ENCODE measurements at places on chromosomes 16 and 17.
A peak's percentile ranks its signal among the peaks of the same experiment; 100 is the strongest.

DNA sequence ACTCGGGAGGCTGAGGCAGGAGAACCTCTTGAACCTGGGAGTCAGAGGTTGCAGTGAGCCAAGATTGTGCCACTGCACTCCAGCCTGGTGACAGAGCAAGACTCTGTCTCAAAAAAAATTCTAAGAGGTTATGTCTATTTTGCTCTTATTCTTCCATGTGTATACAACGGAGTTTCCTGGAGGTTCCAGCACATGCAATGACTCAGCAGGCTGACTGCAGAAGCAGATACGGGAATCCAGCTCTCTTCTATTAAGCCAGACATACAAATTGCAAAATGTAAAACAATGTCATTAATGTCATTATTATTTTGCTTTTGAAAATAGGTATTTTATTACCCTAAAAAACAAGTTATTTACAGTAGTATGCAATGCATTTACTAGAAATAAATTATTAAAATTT lies 18.4 kb downstream of the MIEF2 start:
- no peak overlapping the region for H3K27ac ChIP-seq
- no peaks in the 10 kb centered on the region for H3K4me1 ChIP-seq
- peaks cover 6% of the 10 kb centered on the region for H3K36me3 ChIP-seq

DNA sequence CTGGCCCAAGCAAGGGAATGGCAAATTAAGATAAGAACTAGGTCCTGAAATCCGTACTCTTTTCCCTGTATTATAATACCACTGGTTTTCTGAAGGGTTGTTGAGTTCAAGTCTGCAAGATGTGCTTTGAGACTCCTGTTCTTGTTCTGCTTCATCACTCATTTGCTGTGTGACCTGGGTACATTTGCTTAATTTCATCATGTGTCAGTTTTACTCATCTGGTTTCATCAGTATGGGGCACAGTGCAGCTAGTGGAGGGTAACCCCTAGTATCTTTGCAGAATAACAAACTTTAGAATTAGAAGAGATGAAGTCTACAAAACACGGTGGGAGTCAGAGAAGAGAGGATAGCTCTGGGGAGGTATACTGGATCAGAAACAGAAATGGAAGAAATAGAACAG lies 21.9 kb upstream of the EFCAB13 start:
- H3K27me3 ChIP-seq: no peaks in the 10 kb centered on the region
- no peak overlapping the region for H3K4me3 ChIP-seq
- H3K27ac ChIP-seq: no peak overlapping the region
- no peaks in the 10 kb centered on the region for H3K36me3 ChIP-seq

DNA sequence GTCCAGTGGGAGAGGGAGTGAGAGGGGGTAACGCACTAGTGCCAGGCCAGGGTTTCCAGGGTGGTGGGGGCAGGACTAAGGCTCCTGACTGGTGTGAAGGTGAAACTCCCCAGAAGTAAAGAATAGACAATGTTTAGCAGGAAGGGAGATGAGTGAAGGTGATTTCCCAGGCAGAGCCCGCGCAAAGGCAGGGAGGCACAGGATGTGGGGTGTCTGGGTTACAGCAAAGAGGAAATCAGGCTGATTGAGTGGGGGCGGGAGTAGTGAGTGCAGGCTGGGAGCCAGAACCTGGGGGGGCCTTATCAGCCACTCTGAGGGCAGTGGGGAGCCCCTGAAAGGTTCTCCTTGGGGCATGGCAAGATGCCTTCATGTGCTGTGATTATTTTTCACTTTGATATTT lies 167.5 kb downstream of the UTP18 start:
- H3K27me3 ChIP-seq: no peaks in the 10 kb centered on the region
- no peaks in the 10 kb centered on the region for H3K36me3 ChIP-seq
- no peak for DNase-seq
- H3K4me1 ChIP-seq: no peaks in the 10 kb centered on the region
- H3K27ac ChIP-seq: no peak overlapping the region

- no peaks in the 10 kb centered on the region for H3K36me3 ChIP-seq
- peak; percentile 11 for DNase-seq
- H3K4me1 ChIP-seq: peaks cover 9% of the 10 kb centered on the region
- H3K27me3 ChIP-seq: no peaks in the 10 kb centered on the region
- H3K4me3 ChIP-seq: no peak overlapping the region
Observed at GRCh38 chr16:82016263-82016662, 5.0 kb upstream of the SDR42E1 start.

DNA sequence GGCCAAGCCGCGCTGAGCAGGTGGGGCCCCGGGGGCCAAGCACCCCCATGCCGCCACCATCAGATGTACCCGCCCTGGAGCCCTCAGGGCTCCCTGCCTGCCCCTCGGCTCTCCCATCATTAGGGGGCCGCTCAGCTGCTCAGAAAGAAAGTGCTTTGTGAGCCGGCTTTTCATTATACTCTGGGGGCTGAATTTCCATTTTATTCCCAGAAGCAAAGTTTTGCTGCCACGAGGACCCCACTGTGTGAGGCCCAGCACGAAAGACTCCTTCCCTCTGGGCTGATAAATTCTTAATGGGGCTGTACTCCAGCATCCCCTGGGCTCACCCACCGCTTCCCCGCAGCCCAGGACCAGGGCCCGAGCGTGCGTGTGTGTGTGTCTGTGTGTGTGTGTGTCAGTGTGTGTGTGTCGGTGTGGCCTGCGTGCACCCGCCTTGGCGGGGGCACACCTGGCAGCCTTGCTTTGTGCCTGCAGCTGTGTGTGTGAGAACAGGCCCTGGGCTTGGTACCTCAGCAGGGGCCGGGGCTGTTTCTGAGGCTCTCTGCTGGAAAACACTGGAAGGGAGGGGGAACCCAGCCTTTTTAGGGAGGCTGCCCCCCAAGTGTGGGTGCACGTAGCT lies 103.0 kb upstream of the GSE1 start:
- no peak for DNase-seq
- no peaks in the 10 kb centered on the region for H3K36me3 ChIP-seq
- H3K27me3 ChIP-seq: peaks cover 54% of the 10 kb centered on the region
- no peak overlapping the region for H3K4me3 ChIP-seq
- H3K4me1 ChIP-seq: no peaks in the 10 kb centered on the region
- H3K27ac ChIP-seq: no peak overlapping the region

GRCh38 chr17:79612468-79613194 lies 1.8 kb upstream of the RBFOX3 start:
- H3K36me3 ChIP-seq: no peaks in the 10 kb centered on the region
- peak; percentile 52 for DNase-seq
- peaks cover 85% of the 10 kb centered on the region for H3K27me3 ChIP-seq
- no peaks in the 10 kb centered on the region for H3K4me1 ChIP-seq

DNA sequence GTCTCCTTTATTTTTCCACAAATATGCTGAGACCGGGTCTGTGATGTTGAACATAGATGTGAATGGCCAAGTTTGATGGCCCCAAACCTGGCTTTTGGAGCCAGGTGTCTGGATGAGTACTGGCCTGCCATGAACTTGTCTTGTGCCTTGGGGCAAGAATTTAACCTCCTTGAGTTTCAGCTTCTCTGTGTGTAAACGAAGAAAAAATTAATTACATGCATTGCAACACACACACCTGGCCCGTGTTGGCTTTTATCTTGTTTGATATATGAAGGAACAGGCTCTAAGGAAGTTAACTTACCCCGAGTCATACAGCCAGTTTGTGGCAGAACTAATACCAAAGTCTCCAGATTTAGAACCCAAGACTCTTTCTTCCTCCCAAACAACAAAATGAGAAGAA lies 13.1 kb downstream of the FBXO39 start:
- no peak overlapping the region for H3K4me3 ChIP-seq
- H3K27me3 ChIP-seq: no peaks in the 10 kb centered on the region
- no peaks in the 10 kb centered on the region for H3K36me3 ChIP-seq
- no peak for DNase-seq
- H3K4me1 ChIP-seq: no peaks in the 10 kb centered on the region

Measured in MM.1S (cell line).